ENCODE measurements at places on chromosomes 1 and 21.

DNA sequence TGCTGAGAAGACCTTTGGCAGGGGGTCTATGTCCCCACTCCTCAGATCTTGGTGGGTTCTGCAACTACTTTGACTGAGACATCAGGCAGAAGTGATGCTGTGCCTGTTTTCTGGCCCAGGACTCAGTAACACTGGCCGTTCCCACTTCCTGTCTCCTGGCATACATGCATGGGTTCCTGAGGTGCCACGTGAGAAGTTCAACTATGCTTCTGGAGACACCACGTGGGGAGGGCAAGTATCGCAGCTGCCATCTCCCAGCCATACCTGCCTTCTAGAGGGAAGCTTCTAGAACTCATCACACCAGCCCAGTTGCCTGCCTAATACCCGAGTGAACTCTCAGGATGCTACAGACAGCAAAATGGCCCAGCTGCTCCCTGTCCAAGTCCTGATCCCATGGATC, 65.8 kb downstream of the TRABD2B start:
- DNase-seq, result no peak

- DNase-seq, result no peak
Observed at GRCh38 chr1:226436855-226437491, 29.1 kb upstream of the PARP1 start.

DNA sequence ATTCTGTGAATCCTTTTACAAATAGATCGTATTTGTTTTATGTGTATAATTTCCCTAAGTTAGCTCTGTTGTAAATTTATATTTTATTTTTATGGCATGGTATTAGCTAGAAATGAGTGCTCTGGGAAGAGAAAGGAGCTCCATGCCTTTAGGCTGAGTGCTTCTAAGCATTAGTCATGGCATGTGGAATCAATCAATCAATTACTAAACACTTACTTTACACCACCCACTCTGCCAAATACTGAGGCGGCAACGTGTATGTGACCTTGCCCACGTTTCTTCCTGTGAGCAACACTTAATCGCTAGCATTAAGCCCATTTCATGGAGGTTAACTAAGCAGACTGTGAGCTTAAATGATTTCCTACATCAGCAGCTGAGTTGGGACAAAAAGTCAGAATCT, 7.2 kb upstream of the BECN2 start:
- peak; percentile 86 for DNase-seq

- DNase-seq, result peak; percentile 67
Observed at GRCh38 chr1:196558411-196558810, 49.8 kb downstream of the KCNT2 start.

DNA sequence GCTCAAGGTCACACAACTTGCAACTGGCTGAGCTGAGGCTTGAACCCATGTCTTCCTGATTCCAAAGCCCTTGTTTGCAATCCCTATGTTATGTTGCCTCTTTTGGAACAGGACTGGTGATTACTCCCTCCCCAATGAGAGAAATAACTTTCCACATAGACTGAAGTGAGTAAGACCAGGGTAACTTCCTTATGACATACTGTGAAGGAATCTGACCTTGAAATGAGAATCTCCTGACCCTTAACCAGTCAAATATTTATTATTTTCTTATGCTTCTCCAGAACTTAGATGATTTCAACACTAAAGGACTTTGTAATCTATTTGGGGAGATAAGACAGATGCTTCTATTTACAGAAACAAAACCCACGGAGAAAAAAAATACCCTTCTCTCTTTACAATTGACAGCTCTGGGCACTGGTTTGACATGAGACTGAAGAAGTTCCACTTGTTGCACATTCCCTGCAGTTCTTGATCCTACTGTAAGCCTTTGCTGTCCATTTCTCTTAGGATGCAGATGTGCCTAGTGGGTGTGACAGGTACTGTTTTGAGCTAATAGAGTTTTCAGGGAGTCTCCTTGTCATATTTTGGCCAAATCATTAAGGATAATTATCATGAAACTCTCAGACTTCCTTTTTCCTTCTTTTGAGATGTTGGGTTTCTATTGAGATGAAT, 3.9 kb upstream of the RPTN start:
- peak; percentile 85 for DNase-seq

DNA sequence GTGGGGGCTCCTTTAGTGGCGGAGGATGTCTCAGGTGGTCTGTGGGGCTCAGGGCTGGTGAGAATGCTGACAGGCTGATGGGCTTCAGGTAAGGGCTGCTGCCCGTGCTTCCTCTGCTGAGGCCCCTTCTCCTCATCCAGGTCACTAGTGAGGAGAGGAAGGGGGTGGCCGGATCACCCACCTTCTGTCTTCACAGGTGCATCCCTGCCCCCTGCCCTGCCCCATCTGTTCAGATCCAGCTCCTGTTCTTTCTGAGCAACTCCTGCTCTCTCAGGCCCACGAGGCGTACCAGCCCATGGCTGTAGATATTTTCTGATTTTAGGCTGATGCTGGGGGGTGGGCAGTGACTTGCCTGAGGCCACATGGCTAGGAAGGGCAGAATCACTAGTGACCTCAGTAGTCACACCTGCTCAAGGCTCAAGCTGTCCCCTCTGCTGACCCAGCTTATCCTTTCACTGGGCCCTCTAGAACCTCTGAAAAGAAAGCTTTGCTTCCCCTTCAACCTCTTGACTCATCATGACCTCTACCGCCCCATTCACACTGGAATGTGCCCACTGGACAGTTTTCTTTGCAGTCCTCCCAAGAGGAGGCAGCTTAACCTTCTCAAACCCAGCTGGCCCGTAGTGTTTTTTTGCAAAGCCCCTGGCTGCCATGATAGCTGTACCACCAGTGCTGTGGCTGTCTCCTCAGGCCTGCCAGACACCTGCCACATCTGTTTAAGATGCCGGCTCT, 14.8 kb downstream of the DCST2 start:
- DNase-seq, result no peak

- DNase-seq, result no peak
Observed at GRCh38 chr1:180970333-180971079, 52.2 kb downstream of the STX6 start.

GRCh38 chr1:37890378-37891014, 31.1 kb upstream of the MTF1 start:
- no peak for DNase-seq

DNA sequence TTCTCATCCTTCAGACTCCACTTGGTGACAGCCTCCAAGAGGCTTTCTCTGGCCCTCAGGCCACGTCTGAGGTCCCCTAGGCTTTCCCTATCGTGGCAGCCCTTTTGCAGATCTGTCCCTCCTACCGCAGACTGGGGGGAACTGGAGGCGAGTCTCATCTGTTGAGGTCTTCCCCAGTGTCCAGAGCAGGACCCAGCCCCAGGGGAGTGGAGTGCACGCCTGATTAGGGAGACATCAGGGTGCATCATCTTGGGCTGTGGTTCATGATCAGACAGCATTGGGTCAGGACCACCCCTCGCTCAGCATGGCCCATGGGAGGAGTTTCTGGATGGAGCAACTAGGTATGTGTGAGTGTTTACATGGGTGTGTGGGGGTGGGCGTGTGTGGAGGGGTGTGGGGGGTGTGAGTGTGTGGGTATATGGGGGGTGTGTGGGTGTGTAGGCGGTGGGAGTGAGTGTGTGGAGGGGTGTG, 8.5 kb upstream of the MATN1 start:
- no peak for DNase-seq

GRCh38 chr1:113103048-113103447, 30.1 kb downstream of the LRIG2 start:
- DNase-seq, result no peak

DNA sequence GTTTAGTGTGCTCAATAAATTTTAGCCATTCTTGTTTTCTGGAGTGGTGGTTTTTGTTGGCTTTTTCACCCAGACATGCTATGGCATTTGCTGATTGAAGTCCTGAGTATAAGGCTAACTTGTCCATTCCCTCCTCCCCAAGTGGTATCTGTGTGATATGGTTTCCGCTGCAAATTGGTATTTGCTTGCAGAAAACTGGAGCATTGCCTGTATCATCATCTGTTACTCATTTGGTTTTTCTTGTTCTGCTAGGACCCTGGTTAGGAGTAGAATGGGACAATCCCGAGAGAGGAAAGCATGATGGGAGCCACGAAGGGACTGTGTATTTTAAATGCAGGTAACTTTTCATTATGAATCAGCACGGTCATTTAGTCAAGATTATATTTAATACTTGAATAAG, 34.0 kb downstream of the TBCE start:
- no peak for DNase-seq

DNA sequence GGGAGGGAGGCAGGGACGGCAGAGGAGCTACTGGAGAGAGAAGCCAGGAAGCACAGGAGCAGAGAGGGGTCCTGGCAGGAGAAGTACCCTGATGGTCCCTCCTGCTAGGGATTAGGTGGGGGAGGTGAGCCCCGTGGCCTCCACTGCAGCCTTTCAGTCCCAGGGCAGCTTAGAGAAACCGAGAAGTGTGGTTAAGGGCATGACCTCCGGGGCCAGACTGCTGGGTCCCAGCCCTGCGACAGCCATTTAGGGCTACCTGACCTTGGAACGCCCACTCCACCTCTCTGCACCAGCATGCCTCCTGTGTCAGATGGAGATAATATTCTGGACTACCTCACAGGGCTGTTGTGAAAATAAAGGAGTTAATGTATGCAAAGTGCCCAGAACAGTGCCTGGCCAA, 47.4 kb downstream of the KCNN3 start:
- DNase-seq, result no peak

DNA sequence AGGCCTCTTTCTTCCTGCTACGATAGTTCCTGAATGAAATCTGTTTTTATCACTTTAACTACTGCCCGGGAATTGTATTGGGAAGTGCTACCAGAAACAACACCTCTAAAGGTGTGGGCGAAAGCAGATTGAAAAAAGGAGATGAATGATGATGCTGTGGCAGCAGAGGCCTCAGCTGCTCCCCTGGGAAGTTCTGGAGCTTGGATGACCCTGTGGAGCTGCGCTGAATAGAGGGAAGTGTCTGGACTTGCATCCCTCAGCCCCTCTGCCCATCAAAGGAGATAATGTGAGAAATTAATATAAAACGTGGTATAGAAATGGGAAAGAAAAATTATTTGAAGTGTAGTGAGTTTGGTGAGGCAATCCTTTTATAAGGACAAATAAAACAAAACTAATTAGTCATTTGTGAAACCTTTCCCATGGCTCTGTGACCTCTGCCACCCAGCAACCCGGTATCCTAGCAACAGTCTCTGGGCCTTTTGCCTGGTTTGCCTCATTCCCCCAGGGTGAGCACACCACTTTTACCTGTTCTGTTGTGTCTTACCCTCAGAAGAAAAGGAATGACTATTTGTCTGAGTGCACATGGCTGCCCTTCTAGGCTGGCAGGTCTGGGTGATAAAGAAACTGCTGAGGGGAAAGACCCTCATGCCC, 21.3 kb downstream of the OVAAL start:
- no peak for DNase-seq

GRCh38 chr1:40479156-40479555, 2.1 kb downstream of the ZFP69 start:
- DNase-seq, result no peak

GRCh38 chr1:94602802-94603625, 61.5 kb upstream of the F3 start:
- no peak for DNase-seq

GRCh38 chr1:70143048-70143659, 62.2 kb downstream of the LRRC40 start:
- peak; percentile 45 for DNase-seq

GRCh38 chr1:28028873-28029654, 59.3 kb downstream of the EYA3 start:
- DNase-seq, result no peak

GRCh38 chr1:155864393-155864792, 5.0 kb downstream of the SYT11 start:
- no peak for DNase-seq

- no peak for DNase-seq
Observed at GRCh38 chr1:17558954-17559614, 19.6 kb downstream of the ARHGEF10L start.

GRCh38 chr1:162117039-162117774, 47.7 kb downstream of the NOS1AP start:
- no peak for DNase-seq

DNA sequence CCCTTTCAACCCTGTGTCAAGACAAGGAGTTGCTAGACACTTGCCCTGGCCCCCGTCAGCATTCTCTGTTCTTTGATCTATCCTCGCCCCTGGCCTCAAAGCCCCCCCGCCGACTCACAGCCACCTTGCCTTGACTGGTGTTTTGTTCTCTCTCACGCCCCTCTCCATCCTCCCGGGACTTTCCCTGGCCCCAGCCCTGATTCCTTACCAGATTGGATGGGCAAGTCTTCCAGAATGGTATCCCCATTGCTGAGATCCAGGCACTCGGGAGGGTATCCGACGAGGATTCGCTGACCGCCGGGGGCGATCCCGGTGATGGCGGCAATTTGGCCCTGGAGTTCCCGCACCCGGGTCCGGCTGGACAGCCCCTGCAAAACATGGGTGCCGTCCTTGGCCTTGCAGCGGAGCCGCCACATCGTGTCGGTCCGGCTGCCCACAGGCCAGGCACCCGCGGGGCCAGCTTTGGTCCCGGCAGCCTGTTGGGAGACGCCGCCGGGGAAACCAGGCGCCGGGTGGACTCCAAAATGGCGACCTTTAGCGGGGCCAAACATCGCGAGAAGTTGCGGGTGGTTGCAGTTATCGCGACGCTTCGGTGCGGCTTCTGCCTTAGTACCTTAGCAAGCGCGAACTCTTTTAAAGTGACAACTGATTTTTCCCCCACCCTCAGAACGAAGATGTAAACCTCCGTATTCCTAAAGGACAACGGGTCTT, 373 bp downstream of the YOD1 start:
- peak; percentile 83 for DNase-seq

GRCh38 chr21:34500191-34500590, 11.8 kb downstream of the KCNE1 start:
- no peak for DNase-seq

GRCh38 chr21:20045197-20045596, 953.0 kb upstream of the NCAM2 start:
- DNase-seq, result no peak

- no peak for DNase-seq
Observed at GRCh38 chr1:51070011-51070410, 32.0 kb upstream of the C1orf185 start.

- DNase-seq, result no peak
Observed at GRCh38 chr21:35502821-35503220, 453.7 kb upstream of the RUNX1 start.

GRCh38 chr1:73576083-73576482, 621.9 kb downstream of the LRRIQ3 start:
- no peak for DNase-seq

- DNase-seq, result no peak
Observed at GRCh38 chr1:1162597-1163537, 10.8 kb upstream of the TTLL10 start.

DNA sequence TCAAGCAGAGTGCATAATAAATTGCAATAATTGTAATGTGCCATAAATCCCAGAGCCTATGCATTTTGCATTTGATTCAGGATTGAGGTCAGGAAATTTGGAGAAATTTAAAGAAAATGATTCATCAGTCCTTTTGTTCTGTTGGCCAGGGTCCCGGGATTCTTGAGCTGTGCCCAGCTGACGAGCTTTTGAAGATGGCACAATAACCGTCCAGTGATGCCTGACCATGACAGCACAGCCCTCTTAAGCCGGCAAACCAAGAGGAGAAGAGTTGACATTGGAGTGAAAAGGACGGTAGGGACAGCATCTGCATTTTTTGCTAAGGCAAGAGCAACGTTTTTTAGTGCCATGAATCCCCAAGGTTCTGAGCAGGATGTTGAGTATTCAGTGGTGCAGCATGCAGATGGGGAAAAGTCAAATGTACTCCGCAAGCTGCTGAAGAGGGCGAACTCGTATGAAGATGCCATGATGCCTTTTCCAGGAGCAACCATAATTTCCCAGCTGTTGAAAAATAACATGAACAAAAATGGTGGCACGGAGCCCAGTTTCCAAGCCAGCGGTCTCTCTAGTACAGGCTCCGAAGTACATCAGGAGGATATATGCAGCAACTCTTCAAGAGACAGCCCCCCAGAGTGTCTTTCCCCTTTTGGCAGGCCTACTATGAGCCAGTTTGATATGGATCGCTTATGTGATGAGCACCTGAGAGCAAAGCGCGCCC, 8.7 kb downstream of the PROX1 start:
- no peak for DNase-seq

Measured in stromal cell of bone marrow (primary cell).